ENCODE measurements at places on chromosomes 6 and 20.

DNA sequence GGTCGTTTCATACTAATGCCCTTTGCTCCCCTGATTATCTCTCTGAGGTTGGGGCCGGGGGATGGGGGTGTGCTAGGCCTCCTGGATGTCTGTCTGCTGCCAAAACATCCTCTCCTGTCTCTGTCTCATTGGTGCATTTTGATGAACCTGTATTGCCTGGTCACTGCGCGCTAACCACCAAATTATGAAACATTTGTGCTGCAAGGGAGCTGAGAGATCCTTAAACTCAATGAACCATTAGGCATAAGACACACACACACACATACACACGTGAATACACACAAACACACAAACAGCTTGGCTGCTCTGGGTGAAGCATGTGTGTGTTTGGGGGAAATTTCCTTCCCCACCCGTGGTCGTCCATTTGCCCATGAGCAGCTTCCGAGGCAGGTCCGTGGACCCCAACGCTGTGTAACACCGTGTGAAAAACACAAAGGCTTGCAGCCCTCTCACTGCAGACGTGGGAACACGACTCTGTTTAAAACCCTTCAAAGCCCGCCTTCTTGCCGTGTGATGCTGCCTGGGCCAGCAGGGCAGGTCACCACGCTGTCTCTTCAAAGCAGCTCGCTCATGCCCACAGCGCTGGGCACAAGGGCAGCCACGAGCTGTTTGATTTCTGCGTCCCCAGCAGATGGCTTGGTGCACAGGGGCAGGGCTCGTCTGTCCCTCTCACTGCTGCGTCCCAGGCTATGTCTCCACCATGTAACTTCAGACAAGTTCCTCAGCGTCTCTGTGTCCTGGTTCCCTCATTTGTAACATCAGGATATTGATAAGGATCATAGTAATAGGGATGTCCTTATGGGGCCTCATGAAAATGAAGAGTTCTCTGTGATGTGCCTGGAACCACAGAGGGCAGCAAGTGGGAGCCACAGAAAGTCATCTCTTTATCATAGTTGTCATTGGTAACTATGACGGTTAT, 96.8 kb downstream of the CDH26 start:
- peaks cover 20% of the 10 kb centered on the region for H3K4me1 ChIP-seq
- H3K27me3 ChIP-seq, result peaks cover 64% of the 10 kb centered on the region
- no peak overlapping the region for H3K27ac ChIP-seq
- no peak overlapping the region for H3K4me3 ChIP-seq
- no peak for DNase-seq

DNA sequence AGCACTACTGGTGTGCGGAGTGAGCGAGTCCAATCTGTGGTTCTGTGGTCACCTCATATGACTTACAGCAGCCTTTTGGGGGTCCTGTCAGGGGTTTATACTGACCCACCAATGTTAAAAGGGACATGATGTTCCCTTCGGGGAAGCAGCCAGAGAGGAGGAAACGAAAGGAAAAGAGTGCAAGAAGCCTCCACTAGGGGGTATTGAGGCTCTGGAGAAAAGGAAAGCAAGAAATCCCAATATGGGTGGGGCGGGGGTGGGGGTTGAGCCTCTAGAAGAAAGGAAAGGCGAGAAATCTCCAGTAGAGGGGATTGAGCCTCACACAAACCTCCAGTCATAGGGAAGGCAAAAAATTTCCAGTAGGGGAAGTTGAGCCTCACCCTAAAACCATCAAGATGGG, 249.3 kb upstream of the ECI2 start:
- no peaks in the 10 kb centered on the region for H3K27me3 ChIP-seq
- DNase-seq, result no peak
- no peak overlapping the region for H3K4me3 ChIP-seq

GRCh38 chr6:7811441-7811840, 85.5 kb downstream of the BMP6 start:
- no peaks in the 10 kb centered on the region for H3K27me3 ChIP-seq
- no peak overlapping the region for H3K4me3 ChIP-seq
- no peaks in the 10 kb centered on the region for H3K36me3 ChIP-seq

DNA sequence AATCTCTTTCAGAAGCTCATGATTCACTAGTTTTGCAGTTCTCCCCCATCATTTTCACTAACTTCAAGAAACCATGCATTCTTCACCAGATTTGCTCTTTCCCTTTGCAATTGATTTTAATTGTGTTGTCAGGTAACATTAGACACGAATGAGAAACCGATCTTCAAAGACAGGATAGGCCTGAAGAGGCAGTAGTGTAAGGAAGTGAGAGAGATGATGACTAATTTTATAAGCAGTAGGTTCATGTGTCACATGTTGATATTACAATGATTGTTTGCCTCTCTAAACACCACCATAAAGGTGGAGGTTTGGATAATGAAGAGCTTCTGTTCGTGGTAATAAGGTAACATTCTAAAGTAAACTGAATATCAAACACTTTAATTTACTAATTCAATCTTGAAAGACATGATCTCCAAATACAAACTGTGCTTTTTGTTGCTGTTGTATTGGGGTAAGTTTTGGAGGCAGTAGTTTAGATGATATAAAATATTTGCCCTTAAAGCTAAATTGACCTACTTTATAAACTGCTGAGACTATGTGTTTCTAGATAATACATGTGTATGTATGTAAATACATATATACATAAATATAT, 207.2 kb downstream of the PHACTR1 start:
- no peak overlapping the region for H3K27ac ChIP-seq
- no peak for DNase-seq
- no peak overlapping the region for H3K4me3 ChIP-seq
- H3K36me3 ChIP-seq, result no peaks in the 10 kb centered on the region

DNA sequence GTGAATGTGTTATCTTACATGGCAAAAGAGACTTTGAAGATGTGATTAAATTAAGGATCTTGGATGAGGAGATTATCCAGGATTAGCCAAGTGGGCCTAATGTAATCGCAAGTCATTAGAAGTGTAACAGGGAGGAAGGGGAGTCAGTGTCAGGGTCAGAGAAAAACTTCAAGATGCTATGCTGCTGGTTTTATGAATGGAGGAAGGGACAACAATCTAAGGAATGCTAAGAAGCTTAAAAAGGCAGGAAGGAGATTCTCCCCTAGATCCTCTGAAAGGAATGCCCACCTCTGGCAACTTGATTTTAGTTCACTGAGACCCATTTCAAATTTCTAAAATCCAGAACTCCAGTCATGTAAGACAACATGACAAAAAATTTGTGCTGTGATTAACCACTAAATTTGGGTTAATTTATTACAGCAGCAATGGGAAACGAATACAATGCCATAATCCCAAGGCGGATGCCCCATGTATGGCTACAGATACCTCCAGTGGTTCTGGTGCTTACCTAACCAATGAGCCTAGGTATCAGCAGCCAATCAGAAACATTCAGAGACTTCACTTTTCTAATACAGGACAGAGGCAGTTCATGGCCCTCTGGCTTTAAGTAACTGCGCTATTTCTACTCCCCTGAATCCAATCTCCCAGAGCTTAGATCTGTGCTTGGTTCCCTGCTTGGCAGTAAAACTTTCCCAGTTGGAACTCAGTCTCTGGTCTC, 3.6 kb upstream of the TAAR8 start:
- no peaks in the 10 kb centered on the region for H3K27me3 ChIP-seq
- H3K4me3 ChIP-seq, result no peak overlapping the region
- no peak for DNase-seq
- no peaks in the 10 kb centered on the region for H3K36me3 ChIP-seq
- peaks cover 2% of the 10 kb centered on the region for H3K4me1 ChIP-seq

DNA sequence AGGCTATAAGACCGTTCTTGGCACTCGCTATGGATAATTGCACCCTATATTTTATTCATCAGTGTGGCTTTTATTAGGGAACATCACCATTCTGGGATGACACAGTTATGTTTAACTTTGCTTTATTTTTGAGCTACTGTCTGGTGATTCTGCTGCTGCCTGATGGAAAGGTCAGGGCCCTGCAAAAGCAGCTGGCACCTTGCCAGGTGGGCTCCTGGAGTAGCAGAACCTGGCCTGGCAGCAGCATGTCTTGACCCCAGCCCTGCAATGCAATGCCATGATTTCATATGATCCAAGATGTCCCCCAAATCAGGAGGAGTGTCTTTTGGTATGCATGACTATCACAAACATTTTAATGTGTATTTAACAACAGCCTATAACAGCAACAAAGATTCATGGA, 228.4 kb upstream of the RSPO3 start:
- H3K4me3 ChIP-seq, result no peak overlapping the region
- H3K27me3 ChIP-seq, result no peaks in the 10 kb centered on the region
- H3K36me3 ChIP-seq, result no peaks in the 10 kb centered on the region
- H3K4me1 ChIP-seq, result no peaks in the 10 kb centered on the region
- DNase-seq, result no peak

DNA sequence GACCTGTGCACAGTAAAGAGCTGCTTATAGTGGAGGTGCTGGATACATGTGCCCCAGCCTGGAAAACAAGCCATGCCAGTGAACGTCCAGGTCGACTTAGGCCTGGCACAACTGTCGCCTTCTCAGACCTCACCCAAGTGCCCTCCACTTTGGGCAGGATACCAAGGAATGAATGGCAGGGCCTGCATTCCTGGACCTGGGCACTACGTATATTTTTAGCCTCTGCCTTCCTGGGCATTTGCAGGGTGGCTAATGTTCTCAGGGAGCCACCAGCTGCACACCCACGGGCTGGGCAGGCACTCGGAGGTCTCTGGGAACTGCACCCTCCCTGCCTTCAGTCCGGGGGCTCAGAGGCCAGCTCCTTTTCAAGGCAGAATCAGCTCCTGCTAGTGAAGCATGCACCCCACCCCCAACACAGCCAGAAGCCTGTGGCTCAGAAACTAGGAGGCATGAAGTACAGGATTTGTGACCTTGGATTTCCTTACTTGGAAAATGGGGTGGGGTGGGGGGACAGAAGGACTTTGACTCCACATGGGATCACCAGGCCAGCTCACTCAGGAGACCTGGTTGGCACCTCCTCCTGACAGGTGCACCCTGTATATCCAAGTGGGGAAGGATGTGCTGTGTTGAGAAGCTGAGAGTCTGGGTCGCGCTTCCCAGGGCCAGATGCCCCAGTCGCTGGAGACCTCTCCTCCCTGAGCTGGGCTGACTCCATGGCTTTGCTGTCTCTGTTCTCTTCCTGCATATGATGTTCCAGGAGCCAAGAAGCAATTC, 2.5 kb upstream of the LSM14B start:
- no peak overlapping the region for H3K4me3 ChIP-seq
- H3K36me3 ChIP-seq, result peaks cover 53% of the 10 kb centered on the region
- H3K27me3 ChIP-seq, result peaks cover 55% of the 10 kb centered on the region

GRCh38 chr20:54179946-54180345, 6.2 kb upstream of the CYP24A1 start:
- H3K4me1 ChIP-seq, result peaks cover 72% of the 10 kb centered on the region
- peaks cover 6% of the 10 kb centered on the region for H3K36me3 ChIP-seq
- H3K27me3 ChIP-seq, result no peaks in the 10 kb centered on the region
- peak overlapping the region; percentile 57 for H3K27ac ChIP-seq

GRCh38 chr20:18397030-18397429, 69.8 kb downstream of the DZANK1 start:
- no peaks in the 10 kb centered on the region for H3K27me3 ChIP-seq
- H3K27ac ChIP-seq, result no peak overlapping the region
- no peaks in the 10 kb centered on the region for H3K36me3 ChIP-seq
- H3K4me1 ChIP-seq, result no peaks in the 10 kb centered on the region

DNA sequence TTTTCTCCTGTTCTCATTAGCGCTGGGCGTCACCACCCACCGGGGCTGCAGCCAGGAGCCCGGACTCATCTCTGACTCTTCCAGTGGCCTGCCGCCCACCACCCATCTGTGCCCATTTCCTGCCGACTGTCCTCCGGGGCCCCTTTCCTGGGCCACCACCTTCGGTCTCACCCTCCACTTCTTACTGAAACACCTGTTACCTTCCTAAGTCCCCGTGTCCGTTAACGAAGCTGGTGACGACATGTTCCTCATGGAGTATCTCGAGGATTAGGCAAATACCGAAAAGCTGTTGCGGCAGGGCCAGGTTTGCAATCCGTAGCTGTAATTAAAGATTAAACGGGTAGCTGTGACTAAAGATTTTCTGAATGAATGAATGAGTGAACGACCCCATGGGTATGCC, 80.2 kb downstream of the SRC start:
- no peak for DNase-seq
- no peaks in the 10 kb centered on the region for H3K36me3 ChIP-seq
- no peaks in the 10 kb centered on the region for H3K4me1 ChIP-seq
- H3K27me3 ChIP-seq, result no peaks in the 10 kb centered on the region
- H3K27ac ChIP-seq, result no peak overlapping the region

GRCh38 chr6:93515736-93516135, 96.4 kb upstream of the EPHA7 start:
- no peak for DNase-seq
- no peak overlapping the region for H3K27ac ChIP-seq
- H3K4me1 ChIP-seq, result no peaks in the 10 kb centered on the region
- H3K4me3 ChIP-seq, result no peak overlapping the region

GRCh38 chr6:137017081-137017480, 27.7 kb downstream of the IL20RA start:
- no peaks in the 10 kb centered on the region for H3K36me3 ChIP-seq
- DNase-seq, result no peak
- no peaks in the 10 kb centered on the region for H3K27me3 ChIP-seq
- no peaks in the 10 kb centered on the region for H3K4me1 ChIP-seq
- H3K4me3 ChIP-seq, result no peak overlapping the region

GRCh38 chr20:38094373-38094891, 60.9 kb downstream of the RPRD1B start:
- H3K4me1 ChIP-seq, result peaks cover 29% of the 10 kb centered on the region
- H3K4me3 ChIP-seq, result no peak overlapping the region
- peak overlapping the region; percentile 50 for H3K27ac ChIP-seq
- peaks cover 17% of the 10 kb centered on the region for H3K36me3 ChIP-seq
- H3K27me3 ChIP-seq, result no peaks in the 10 kb centered on the region

Measured in Calu3 (cell line).